ENCODE measurements at places on chromosomes 7 and 10.

- DNase-seq, result no peak
Measured at GRCh38 chr7:100888988-100889750, at the start of gene UFSP1. TSS of gene UFSP1 (minus strand) at chr7:100889715. CDS start at chr7:100889271, 444 bp downstream.

DNA sequence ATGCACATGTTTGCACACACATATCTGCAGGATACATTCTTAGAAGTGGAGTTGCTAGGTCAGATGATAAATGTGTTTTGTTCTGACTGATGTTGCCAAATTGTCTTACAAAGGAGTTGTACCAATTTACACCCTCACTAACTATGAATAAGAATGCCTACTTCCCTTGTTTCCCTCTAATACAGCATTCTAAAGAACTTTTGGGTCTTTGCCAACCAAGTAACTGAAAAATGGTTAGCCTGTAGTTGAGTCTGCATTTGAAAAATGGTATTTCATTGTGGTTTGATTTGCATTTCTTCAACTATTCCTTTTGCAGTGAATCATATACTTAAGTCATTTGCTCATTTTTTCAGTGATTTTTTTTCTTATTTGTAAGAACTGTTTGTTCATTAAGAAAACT, 48.4 kb downstream of the TMEM26 start:
- DNase-seq, result peak; percentile 40

- no peak for DNase-seq
Measured at GRCh38 chr7:26101361-26102151, 50.4 kb upstream of the NFE2L3 start.

- peak; percentile 88 for DNase-seq
Measured at GRCh38 chr10:62433181-62433692, 59.1 kb downstream of the ZNF365 start.

GRCh38 chr10:103658049-103658577, 164.6 kb downstream of the NEURL1 start:
- no peak for DNase-seq

- no peak for DNase-seq
Measured at GRCh38 chr10:60977161-60978122, 33.5 kb upstream of the RHOBTB1 start.

DNA sequence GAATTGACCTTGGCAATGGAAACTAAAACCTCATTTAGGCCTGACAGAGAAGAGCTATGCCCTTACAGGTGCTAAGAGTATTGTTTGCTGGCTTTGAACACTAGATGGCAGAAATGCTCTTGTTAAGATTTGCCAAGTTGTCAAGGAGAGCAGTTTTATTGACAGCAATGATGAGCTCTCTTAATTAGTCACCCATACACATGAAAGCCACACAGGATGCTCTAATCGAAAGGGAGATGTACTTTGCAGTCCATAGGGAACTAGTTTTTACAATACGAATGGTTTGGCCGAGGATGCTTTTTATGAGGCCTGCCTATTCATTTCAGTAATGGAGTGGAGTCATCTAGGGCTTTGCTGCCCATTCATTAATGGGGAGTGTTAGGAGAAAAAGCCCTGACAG, 45.4 kb upstream of the MBL2 start:
- peak; percentile 5 for DNase-seq

GRCh38 chr10:121484401-121484800, 113.8 kb downstream of the FGFR2 start:
- DNase-seq, result no peak

DNA sequence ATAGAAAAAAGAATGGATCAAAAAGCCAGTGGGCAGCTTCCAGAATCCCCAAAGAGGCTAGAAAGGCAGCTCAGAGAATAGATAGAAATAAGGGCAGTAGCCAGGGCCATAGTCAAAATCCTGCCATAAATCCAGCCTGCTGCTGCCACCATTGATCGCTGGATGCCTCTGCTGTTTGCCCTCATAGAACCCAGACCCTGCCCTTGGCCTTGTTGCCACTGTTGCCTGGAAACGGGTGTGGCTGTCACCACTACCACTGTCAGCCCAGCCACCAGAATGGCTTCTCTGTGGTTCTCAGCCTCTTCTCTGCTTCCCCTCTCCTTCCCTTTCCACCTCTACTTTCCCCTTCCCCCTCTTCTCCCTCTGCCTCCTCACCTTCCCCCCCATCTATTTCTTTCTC, 57.8 kb downstream of the HHEX start:
- no peak for DNase-seq

GRCh38 chr10:13740461-13740860, 153.7 kb downstream of the PRPF18 start:
- DNase-seq, result no peak

Measured in GM04503 (cell line).